ENCODE measurements at places on chromosomes 2 and 18.

GRCh38 chr2:207332480-207333212 lies 166.9 kb upstream of the KLF7 start:
- peak; percentile 60 for DNase-seq

GRCh38 chr18:49161627-49162026 lies 210.9 kb upstream of the SMAD7 start:
- peak; percentile 80 for DNase-seq

GRCh38 chr2:154392256-154392655 lies 306.2 kb upstream of the KCNJ3 start:
- no peak for DNase-seq

- no peak for DNase-seq
Observed at GRCh38 chr2:39405364-39405763, 31.7 kb downstream of the MAP4K3 start.

DNA sequence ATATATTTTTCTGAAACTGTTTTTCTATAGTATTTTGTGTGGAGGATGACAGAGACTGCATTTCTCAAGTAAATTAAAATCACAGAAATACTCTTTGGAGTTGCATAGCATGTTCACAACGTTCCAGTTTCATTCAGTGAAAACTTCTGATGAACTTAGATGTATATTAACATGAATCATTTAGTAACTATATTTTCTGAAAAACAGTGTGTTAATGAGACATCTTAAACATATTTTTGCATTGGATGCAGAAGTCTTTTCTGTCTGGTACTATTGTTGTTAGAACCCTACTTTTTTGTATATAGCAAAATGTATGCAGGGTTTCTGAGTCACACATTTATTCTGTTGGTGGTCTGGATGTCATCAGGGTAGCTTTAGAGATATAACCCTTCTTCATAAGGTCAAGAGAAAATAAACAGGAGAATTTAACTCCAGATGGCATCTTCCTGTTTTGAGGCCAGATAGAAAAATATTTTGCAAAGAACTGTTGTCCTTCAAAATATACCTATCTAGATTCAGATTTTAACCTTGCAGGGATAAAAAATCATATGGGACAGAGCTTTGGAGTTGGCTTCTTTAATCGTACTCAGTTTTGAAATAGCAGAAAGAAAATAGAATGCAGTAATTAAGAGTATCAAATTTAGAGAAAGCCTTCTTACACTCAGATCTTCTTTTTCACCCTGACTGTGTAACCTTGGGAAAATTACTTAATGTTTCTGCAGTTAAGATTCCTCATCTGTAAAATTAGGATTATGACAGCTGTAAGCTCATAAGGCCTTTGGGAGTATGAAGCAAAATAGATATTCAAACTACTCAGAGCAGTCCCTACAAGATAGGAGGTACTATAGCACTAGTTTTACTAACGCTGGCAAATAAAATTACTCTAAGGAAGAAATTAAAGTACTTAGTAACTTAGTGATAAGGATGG lies 5.3 kb downstream of the COL3A1 start:
- DNase-seq, result no peak

DNA sequence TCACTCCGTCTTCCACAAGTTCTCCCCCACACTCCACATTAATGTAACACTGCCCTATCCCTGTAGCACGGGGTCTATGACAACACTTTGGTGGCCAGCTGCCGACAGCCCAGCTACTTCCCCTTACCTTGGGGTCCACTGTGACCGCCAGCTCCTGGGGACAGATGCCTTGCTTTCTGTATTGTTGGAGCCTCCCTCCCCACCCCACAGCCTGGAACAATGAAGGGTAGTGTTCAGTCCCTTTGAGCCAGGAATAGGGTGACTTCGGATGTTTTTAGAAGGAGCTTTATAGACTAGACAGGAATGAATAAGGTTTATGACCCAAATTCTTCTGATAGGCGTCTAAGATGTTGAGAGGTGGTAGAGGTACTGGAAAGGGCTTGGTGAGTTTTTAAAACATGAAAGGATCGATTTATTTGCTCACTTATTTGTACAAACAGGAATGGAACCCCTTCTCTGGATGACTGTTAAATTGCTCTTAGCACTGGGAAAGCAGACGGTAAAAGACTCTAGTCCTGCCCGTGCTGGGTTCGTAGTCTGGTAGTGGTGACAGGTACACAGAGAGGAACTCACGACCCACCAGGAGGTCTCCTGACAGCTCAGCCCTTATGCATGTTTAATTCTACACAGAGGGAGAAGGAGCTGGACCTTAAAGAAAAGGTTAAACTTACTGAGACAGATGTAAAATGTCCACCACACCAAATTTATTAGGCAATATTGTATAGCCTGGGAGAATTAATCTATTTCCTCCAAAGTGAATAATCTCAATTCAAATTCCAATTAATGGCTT lies 90.9 kb downstream of the MYCN start:
- no peak for DNase-seq

DNA sequence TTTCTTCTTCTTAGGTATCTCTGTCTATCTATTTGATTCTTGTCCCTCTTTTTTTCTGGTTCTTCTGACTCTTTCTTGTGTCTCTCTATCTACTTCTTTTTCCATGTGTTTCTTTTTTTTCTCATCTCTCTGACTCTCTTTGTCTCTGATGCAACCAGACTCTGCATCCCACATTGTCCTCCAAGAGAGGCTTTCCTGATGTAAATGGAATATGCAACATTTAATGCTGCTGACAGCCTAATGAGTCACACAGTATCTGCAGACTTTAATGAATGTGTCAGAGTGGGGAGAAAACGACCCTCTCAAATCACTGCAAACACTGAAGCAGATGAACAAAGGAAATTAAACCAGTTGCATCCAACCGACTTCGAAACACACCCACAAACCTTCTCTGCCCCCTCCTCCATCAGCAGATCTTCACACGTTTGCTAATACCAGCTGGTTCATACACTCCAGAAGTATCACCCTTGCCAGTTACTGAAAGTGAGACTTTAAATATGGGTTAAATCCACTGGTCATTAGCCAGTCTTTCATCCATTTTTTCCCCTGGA lies 351.5 kb downstream of the TXNL1 start:
- no peak for DNase-seq

DNA sequence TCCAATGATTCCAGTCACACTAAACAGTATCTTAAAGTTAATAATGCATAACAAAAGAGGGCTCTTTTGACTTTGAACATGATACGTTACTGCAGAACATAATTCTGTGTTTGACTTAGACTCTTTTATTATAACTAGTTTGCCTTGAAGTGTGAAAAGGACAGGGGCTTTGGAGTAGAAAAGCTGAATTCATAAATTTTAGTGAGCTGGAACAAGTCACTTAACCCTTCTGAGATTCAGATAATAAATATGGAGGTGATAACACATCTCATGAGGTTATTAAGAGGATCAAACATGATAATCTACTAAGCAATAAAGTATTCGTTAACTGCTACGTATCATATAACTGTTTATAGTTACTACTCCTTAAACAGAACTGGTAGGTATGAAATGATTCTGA lies 44.7 kb upstream of the FLACC1 start:
- DNase-seq, result no peak

GRCh38 chr2:39013871-39014270 lies 107.0 kb downstream of the SOS1 start:
- DNase-seq, result no peak

DNA sequence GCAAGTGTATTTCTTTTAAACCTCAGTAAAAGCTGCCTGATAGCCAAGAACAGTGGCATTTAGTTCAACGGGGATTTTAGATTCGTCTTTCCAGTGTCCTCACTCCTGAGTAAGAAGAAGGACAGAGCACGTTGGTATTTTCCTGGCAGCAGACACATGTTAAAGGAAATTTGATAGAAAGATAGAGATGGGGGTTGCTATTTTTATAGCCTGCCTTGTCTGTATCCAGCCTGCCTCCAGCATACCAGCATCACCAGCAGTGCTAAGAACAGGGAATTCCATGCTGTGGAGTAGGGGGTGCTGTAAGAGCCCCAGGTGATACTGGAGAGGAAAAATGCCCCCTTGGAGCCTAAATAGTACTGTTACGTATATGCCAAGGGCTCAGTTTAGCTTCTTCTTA lies 1.1 kb upstream of the SMYD1 start:
- DNase-seq, result no peak

GRCh38 chr2:212961255-212961654 lies 190.2 kb downstream of the IKZF2 start:
- no peak for DNase-seq

GRCh38 chr2:207437524-207438143 lies 92.1 kb upstream of the CREB1 start:
- no peak for DNase-seq

DNA sequence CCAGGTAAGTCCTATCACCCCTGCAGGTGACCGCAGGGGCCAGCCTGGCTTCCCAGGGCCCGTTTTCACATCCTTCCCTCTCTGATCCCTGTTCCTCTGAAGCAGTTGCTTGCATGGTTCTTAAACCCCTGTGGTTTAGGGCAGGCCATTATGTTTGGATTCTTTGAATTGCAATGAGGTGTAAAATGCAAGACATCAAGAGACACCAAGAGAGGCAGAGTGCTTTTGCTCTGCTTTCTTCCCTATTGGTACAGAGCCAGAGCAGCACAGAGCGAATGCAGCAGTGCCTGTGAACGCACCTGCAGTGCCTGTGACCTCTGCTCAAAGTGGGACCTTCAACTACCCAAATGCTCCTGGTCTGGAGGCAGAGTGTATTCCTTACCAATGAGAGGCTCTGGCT lies 7.6 kb downstream of the RFX8 start:
- DNase-seq, result no peak

DNA sequence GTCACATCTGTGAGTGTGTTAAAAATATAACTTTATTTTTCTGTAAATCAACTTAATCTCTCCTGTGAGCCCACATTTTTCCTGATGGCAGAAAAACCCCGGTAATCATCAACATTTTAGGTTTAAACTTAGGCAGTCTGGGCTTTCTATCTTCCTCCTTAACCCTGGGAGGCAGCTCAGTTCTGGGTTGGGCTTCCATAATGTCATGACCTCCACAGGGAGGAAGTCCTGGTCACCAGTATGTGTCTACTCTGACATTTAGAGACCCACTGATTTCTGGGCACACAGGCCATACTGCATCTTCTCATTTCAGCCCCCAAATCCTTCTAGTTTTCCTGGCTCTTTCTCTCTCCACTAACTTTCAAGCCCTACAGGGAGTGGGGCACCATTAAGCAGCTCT lies 181.2 kb downstream of the DYSF start:
- DNase-seq, result no peak

DNA sequence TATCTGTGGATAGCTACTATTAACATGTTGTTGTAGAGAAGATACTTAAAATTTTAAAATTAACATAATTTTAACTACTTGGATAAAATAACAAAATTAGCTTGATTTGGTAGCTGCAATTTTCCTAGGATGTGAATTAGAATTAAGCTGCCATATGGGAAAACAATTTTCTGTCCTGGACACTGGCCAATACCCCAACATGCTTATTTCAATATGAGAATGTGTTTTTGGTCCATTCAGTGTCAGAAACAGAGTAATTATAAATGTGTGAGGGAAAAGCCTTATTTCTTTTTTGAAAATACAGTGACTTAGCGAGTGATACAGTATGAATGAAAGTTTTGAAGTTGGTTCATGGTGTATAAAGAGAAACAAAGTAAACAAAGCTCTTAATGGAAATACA lies 948.3 kb upstream of the GYPC start:
- no peak for DNase-seq

DNA sequence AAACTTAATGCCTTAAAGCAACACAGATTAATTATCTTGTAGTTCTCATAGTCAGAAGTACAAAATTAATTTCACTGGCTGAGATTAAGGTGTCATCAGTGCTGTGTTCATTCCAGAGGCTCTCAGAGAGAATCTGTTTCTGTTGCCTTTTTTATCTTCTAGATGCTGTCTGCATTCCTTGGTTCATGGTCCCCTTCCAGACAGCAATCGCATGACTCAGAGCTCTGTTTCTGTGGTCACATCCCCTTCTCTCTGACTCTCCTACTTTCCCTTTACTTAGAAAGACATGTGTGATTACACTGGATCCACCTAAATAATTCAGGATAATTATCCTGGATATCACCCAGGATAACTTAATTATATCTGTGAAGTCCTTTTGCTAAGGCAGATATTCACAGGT lies 148.6 kb downstream of the MAIP1 start:
- DNase-seq, result no peak

DNA sequence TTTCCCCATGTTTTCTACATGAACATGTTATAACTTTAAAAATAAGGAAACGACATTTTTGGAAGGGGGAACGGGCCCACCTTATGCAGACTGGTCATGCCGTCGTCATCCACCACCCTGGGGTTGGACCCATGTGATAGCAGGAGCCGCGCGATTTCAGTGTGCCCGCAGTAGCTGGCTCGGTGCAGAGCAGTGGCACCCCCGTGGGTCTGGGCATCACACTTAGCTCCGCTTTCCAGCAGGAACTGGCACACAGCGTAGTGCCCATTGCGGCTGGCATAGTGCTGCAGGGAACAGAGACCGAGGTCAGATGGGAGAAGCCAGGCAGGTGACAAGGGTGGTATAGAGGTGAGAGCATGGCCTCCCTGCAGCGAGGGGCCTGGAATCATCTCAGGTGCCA lies 4.5 kb downstream of the ANKRD39 start:
- DNase-seq, result no peak

- no peak for DNase-seq
Observed at GRCh38 chr2:182447863-182448262, 21.0 kb upstream of the PDE1A start.

DNA sequence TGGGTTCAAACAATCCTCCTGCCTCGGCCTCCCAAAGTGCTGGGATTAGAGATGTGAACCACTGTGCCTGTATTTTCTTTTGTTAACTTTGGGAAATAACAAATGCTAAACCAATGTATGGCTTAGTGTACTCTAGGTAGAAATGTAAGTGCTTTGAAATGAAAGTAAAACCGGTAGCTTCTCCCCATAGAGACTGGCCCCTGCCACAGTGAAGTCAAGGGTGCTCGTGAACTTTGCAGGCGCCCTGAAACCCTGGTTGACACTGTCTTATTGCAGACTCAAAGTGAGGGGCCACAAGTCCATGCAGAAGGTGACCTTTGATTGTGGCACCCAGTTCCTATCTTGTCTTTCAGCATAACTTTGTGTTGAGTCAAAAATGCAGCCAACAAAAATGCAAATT lies 24.2 kb upstream of the MTCL1 start:
- DNase-seq, result no peak

DNA sequence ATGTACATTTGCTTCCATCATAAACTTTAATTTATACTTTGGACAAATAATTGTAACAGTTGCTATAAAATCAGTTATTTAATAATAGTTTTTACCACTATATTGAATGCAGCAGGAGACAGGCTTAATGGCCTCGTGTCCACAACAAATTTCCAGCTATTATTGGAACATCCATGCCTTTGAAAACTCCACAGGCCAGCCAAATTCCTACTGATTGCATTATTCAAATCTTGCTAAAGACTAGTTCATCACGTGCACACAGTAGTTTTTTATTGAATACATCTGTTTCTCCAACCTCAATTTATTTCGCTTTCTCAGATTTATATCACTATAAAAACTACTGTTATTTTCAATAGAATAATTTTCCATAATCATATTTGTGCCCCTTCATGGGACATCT lies 18.4 kb upstream of the PTPRM start:
- no peak for DNase-seq

Measured in GM12864 (cell line).